ENCODE measurements at places on chromosomes 1 and 21.

GRCh38 chr1:185987611-185988321 lies 253.6 kb downstream of the HMCN1 start:
- DNase-seq, result no peak

DNA sequence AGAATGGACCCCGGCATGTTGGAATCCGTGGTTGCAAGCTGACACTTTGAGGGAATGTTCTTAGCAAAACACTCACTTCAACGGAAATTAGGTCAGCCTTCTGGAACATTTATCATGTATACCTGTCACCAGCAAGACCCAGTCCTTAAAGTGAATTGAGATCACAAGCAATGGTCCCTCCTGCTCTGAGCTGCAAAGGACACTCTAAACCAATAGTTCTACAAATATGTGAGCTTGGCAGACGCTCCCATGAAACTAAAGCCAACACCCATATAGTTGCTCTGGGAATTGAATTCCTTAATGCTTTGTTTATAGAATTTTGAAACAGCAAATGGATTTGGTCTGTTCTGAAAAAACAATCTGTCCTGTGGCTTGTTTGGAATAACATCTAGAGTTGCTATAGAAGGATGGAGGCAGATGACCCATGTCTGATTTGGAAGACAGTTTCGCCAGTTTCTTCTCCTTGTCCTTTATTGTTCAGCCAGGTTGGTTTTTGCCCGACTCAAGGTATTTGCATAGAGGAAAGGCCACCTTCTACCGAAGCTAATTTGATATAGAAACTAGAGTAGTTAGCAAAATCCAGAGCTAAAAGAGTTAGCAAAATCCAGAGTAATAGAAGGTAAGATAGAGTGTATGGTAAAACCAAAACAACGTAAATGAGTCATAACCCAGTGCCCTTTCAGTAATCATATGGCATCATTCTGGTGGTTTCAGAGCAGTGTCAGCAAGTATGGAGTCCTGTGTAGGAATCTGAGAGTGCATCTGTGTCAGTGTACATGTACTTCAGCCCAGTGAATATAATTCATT lies 236.2 kb downstream of the NFIA start:
- DNase-seq, result no peak

- no peak for DNase-seq
These were observed 97.4 kb downstream of the GIPC2 start for GRCh38 chr1:78143152-78143551.

GRCh38 chr1:205680073-205680851 lies at the start of gene SLC45A3:
SLC45A3 (minus strand) TSS chr1:205680509; CDS start chr1:205664656, 15,853 bp downstream.
- no peak for DNase-seq

DNA sequence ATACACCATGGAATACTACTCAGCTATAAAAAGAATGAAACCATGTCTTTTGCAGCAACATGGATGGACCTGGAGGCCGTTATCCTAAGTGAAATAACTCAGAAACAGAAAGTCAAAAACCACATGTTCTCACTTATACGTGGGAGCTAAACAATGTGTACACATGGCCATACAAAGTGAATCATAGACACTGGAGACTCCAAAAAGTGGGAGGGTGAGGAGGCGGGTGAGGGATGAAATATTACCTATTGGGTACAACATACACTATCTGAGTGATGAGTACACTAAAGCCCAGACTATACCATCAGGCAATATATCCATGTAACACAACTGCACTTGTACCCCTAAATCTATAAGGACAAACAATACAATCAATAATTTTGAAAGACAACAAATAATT lies 39.5 kb upstream of the FAM20B start:
- DNase-seq, result no peak

GRCh38 chr1:33288976-33289857 lies 31.7 kb downstream of the A3GALT2 start:
- no peak for DNase-seq

GRCh38 chr1:107877092-107877491 lies 87.9 kb downstream of the VAV3 start:
- no peak for DNase-seq

- no peak for DNase-seq
These were observed 91.3 kb downstream of the RWDD3 start for GRCh38 chr1:95325349-95325748.

DNA sequence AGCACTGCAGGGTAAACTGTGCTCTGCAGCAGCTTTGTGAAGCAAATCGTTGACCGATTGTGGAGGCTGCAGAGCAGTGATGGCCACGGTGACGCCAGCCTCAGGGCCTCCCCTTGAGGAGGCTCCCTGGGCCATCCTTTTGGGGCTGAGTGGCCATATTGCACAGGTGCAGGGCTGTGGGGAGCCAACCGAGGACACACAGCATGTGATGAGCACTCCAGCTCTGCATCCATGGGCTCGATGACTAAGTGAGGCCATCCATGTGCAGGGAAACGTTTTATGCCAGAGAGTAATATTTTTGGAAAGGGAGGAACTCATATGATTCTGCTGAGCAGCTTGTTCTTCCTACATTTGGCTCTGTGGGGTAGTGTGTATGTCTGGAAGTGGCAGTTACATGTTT lies 24.6 kb downstream of the KCNK1 start:
- DNase-seq, result no peak

- DNase-seq, result no peak
These were observed 31.2 kb downstream of the MTARC1 start for GRCh38 chr1:220817907-220818306.

GRCh38 chr1:47554901-47555300 lies 117.1 kb downstream of the FOXD2 start:
- DNase-seq, result no peak

DNA sequence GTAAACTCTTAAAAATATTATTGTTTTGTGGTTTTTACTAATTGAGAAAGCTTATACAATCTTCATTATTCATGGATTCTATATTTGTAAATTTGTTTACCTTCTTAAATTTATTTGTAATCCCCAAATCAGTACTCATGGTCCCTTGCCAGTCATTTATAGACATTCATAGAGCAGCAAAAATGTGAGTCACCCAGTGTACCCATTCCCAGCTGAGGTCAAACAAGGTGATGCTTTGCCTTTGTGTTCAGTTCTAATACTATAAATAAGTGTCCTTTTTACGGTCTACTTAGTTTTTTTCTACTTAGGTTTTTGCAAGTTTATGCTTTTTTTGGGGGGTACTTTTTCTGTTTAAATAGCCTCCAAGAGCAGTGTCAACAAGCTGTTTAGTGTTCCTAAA lies 36.1 kb downstream of the SORT1 start:
- no peak for DNase-seq

GRCh38 chr1:93753791-93754763 lies 72.4 kb upstream of the BCAR3 start:
- DNase-seq, result no peak

DNA sequence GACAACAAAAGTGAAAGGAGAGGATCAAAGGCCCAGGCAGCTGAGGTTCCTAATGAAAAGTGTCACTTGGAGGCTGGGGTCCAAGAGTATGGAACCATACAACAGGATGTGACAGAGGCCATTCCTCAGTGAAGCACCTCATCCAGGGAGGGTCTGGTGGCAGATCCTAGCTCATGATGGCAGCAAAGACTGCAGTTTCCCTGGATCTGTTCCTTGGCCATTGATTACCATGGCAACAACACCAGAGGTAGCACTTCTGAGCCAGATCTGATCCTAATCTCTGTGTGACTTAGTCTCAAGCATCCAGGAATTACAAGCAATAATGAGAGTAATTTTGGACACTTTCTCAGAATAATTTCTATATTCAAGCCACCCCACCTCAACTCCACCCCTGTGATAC lies 12.9 kb downstream of the FAM177B start:
- no peak for DNase-seq

- DNase-seq, result no peak
These were observed 30.3 kb upstream of the PLCH2 start for GRCh38 chr1:2445823-2446215.

GRCh38 chr1:6006882-6007281 lies 14.7 kb upstream of the NPHP4 start:
- no peak for DNase-seq

DNA sequence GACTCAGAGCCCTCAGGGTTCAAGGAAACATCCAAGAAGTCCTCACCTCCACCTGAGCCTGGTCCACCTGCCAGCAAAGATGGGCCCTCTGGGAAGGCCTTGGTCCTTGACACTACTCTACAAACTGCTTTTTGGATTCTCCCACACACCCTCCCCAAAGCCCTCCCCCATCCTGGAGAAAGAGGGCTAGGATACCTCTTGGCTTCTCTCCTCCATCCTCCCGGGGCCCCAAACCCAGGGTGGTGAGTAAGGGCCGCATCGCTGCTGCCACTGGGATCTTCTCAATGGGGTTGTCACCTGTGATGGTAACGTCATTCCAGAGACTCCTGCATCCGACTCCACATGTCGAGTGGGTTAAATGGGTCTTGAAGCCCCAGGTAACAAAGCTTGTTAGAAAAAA lies 26.6 kb downstream of the MATN1 start:
- DNase-seq, result no peak

GRCh38 chr1:15173863-15174614 lies 20.5 kb downstream of the TMEM51 start:
- no peak for DNase-seq

- no peak for DNase-seq
These were observed 24.5 kb downstream of the WNT4 start for GRCh38 chr1:22118291-22118992.

GRCh38 chr1:45542591-45542990 lies 8.0 kb upstream of the AKR1A1 start:
- DNase-seq, result no peak

- DNase-seq, result no peak
These were observed 95.8 kb downstream of the PSMG1 start for GRCh38 chr21:39087238-39088030.

- DNase-seq, result no peak
These were observed 834.0 kb downstream of the USP25 start for GRCh38 chr21:16563795-16564194.

GRCh38 chr21:41507521-41508414 lies at the start of gene TMPRSS2:
TMPRSS2 (minus strand) TSS chr21:41508158; CDS start chr21:41498133, 10,025 bp downstream.
- no peak for DNase-seq

GRCh38 chr1:117567435-117567834 lies 38.4 kb upstream of the TENT5C start:
- DNase-seq, result no peak

- no peak for DNase-seq
These were observed 10.3 kb upstream of the FAM20B start for GRCh38 chr1:179015396-179015795.

DNA sequence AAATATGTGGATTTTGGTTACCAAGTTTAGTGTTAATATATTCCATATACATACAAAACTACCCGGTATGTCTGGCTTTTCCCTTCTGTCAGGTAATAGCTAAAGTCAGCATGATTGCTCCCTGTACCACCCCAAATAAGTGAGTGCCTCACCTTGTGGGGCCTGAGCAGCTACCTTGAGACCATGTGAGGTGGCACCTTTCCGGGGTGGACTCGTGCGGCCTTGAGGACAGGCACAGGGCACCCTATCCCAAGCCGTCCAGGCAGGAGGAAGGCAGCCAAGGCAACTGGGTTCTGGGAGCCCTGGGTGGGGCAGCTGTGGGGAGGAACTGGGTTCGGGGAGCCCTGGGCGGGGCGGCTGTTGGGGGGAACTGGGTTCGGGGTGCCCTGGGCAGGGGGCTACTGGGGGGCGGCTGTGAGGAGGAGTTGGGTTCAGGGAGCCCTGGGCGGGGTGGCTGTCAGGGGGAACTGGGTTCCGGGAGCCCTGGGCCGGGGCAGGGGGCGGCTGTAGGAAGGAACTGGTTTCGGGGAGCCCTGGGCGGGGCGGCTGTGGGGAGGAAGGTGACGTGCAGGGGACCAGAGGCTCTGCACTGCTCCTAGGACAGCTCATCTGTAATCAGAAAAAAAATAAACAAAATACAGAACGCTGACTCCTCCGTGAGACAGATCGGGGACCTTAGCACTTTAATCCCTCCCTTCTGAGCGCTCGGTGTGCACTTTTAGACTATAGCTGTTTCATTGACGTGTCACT lies 63.3 kb downstream of the POFUT2 start:
- DNase-seq, result no peak

DNA sequence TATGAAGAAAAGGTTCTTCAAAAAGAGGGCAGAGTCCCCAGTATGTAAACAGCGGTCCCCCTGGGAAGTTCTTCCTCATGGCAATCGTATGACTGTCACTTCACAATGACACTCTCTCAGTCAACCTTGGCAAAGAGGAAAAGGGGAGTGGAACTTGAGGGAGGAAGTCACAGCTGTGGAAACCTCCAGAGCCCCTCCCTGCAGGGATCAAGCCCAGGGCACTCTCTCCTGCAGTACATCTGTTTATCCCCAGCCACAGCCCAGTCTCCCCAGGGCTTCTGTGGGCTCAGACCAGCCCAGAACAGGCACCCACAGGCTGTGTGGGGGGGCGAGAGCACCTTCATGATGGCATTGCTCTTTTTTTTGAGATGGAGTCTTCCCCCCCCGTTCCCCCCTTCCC lies 2.0 kb downstream of the ATP13A2 start:
- DNase-seq, result no peak

DNA sequence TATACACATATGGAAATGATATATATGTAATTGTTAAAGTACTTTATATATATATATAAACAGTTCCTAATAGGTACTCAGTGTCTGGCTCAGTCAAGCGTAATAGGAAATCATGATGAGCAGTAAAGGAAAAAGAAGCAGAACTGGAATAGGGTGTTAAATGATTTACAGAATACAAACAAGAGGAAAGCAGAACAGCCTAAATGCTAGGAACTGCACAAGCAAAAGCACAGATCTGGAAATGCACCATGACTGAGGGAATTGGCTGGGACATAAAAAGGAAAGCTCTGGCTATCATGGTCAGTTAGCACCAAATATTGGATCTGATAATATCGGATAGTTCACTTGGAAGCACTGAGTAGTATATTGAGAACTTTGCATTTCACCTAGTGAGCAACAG lies 51.8 kb downstream of the SLC44A5 start:
- no peak for DNase-seq

DNA sequence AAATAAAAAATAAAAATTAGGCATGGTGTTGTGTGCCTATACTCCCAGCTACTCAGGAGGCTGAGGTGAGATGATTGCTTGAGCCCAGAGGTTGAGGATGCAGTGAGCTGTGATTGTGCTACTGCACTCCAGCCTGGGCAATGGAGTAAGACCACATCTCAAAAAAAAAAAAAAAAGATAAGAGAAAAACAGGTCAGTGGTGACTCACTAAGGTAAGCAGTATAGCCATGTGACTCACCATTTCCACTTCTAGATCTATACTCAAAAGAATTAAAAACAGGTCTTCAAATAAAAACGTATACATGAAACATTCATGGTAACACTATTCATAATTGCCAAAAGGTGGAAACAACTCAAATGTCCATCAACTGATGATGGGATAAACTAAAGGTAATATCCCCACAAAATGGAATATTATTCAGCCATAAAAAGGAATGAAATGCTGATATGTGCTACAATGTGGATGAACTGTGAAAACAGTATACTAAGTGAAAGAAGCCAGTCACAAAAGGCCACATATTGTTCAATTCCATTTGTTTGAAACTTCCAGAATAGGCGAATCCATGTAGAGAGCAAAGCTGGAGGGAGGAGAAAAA lies 75.1 kb downstream of the ZNF281 start:
- no peak for DNase-seq

- DNase-seq, result no peak
These were observed 13.1 kb downstream of the GBP1 start for GRCh38 chr1:89051955-89052312.

- DNase-seq, result no peak
These were observed 854 bp downstream of the CNTN2 start for GRCh38 chr1:205043866-205044265.

GRCh38 chr1:60063561-60063960 lies 10.0 kb downstream of the C1orf87 start:
- no peak for DNase-seq

Data from NCI-H2107 (cell line).